Stimulated activated CD8-positive, alpha-beta memory T cell treated with anti-CD3 and anti-CD28 coated beads, Interleukin-15, amount 100 ng/mL, for 24 hours (primary cell): ENCODE measurements at places on chromosomes 16 and 17.

GRCh38 chr17:43832168-43832975 is 574 bp downstream of the MPP3 start:
- DNase-seq, result no peak

DNA sequence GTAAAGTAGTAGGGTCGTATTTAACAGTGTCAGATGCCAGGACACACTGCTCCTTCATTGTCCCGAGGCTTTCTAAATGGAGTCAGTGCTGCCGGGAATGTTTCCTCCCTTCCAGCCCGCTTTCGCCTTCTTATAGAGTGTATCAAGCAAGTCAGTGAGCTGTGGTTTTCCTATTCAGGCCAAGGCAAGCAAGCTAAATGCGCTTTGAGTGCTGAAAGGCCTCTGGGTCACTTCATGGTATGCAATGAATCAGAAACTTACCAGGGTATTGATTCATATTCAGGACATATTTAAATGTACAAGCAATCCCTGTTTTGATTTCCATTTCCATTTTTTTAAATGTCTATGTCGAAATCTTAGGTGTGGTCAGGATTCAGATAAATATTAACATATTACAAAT is 327.9 kb upstream of the SOX9 start:
- DNase-seq, result no peak

- no peak for DNase-seq
Measured at GRCh38 chr16:67594956-67595355, 32.6 kb downstream of the CTCF start.

DNA sequence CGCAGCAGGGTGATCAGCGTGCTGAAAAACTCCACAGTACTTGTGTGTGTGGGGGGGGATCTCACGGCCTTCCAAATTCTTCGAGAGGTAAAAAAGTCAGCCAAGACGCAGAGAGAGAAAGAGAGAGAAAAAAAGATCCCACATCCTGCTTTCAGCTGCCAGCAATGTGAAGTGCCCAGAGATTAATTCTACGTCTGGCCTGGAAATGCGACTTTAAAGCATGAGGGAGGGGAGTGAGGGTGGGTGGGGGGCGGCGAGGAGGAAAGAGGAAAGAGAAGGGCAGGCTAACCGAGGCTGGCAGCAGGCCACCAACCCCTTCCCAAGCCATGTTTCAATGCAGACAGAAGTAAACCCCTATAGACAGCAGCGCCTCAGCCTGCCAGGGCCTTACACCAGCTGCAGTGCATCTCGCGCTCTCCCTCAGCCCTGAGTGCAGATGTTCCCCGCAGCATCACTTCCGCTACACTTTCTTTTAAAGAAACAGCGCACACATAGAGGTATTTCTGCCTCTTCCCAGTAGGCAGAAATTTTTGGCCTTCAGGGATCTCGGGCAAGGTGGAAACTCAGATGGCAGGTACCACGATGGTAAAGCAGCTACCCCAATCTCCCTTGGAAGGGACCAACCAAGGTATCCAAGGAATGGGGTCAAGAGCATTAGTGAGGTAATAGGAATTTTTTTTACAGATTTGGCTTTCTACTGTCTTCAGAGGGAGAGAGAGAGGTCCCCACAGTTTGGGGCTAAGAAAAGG is 87.8 kb downstream of the SMG6 start:
- DNase-seq, result no peak

DNA sequence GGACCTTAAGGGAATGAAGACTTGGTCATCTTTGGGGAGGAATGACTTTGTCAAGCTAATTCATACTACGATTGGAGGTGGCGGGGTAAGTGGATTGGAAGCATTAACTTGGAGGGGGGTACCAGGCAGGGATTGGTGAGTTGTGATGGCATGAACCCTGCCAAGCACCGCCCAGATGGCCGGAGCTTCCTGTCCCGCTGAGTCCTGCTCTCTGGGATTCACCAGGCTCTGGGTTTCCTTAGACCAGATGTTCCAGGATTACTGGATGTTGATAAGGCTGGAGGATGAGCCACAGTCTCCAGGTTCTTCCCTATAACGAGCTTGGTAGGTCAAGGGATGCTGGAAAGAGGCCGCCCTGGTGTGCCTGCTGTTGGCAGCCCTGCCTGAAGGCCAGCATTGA is 154.9 kb downstream of the SDK2 start:
- DNase-seq, result no peak

- no peak for DNase-seq
Measured at GRCh38 chr17:17408236-17408794, 68.5 kb upstream of the MED9 start.

DNA sequence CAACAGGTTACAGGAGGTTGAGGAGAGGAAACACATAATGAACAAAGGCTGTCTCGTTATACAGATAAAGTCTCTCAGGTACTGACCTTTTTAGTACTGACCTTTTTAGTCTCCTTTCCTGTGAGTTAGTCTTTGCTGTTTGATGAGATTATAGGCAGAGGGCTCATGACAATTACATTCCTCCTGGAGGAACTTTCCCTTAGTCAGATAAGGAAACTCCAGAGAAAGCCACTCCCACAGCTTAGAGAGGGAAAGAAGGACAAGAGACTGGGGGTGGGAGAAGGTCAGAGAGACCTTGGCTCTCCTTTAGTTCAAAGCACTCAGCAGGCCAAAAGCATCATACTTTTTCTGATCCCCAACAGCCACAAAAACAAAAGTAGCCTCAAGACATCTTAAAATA is 15.3 kb upstream of the PSMD7 start:
- DNase-seq, result no peak

- no peak for DNase-seq
Measured at GRCh38 chr17:63676584-63676983, 23.3 kb downstream of the LIMD2 start.

- DNase-seq, result no peak
Measured at GRCh38 chr17:40542558-40543411, 22.5 kb downstream of the CCR7 start.

GRCh38 chr17:81685108-81685507 is 1.3 kb downstream of the HGS start:
- DNase-seq, result no peak

- DNase-seq, result no peak
Measured at GRCh38 chr17:77691216-77692085, 267.1 kb upstream of the TNRC6C start.

DNA sequence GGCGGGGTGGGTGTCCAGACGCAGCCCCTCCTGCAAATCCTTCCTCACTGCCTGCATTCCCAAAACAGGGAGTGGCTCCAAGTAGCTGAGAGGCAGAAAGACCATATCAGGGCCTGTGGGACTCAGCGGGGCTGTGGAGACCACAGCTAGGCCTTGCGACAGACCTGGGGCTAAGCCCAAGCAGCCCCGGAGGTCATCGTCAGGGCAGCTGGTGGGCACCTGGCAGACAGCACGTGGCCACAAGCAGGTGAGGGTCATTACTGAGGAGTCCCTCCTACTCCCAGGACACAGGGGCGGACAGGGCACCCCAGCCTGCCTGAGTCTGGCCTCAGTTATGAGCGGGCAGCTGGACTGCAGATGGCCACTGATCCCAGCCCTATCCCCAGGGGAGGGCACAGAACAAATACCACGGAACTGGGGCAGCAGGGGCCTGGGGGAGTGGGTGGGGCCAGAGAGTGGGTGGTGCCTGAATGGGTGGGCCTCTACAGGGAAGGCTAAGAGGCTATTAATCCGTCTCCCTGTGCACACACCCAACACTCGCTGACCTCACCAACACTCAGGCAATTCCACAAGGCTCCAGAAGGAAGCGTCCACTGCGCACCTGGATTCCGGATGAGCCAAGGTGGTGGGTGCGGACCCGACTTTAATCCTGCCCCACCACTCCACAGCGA is 8.5 kb downstream of the HS3ST6 start:
- DNase-seq, result no peak

DNA sequence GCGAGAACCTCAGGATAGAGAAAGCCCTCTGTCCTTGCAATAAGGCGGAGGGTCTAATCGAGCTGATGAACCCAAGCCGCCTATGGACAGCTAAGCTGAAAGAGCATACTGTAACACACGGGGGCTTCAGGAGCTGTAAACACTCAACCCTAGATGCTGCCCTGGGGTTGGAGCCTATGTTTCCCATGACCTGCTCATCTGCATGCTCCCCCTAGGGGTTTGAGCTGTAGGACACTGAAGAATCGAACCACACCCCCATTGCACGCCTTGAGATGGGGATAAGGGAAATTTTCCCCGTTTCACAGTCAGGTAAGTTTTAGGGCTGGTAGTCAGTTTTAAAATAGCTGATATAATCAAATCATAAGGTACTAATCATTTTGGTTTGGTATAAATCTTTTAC is 675.6 kb upstream of the CDH8 start:
- DNase-seq, result no peak

DNA sequence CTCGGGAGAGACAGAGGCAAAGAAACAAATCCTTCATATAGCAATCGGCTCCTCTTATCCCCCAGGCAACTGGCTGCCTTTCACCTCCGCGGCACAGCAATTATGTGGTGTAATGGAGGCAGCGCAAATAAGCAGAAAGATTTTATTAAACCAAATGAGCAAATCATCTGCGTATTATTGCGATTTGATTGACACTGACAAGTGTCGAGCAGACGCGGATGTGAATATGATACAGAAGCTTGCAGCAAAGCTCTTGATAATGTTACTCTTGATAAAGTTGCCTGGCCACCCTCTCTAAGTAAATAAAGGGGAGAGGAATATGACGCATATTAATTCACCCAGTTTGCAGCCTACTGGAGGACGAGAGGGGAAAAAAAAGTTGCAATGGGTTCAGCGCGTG is 26.5 kb upstream of the AKTIP start:
- DNase-seq, result no peak

- DNase-seq, result no peak
Measured at GRCh38 chr17:15341385-15341849, at the start of gene TEKT3. TSS of gene TEKT3 (minus strand) at chr17:15341597. CDS start at chr17:15331585, 10,012 bp downstream.

DNA sequence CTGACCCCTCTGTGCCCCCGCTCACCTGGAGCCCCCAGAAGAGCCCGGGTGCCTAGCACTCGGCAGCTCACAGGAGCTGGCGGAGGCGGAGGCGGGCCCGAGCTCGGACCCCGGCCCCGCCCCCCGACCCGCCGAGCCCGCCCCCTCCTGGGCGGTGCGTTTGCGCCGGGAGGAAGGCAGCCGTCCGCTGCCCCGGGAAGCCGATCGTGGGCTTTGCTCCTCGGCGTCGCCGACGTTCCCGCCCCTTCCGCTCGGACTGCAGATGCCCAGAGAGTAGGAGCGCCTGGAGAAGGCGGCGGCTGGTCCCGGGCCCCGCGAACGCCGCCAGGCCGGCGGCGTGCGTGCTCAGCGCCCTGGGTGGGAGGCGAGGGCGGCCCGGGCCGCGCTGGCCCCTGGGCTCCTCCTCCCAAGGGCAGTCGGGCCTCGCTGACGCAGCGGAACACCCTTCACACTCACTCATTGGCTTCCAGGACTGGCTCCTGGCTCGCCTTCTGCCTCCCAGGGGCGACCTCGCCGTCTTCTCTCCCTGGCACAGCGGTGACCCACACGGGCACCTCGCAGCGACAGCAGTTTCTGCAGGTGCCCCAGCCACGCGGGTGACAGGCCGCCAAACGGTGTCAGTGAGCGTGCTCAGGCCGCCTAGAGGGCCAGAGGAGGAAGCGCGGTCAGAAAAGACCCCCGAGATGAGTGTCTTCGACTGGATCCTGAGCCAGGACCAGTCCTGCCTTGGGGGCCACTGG is at the start of gene PLSCR3:
Gene PLSCR3, minus strand, starts transcription at position 74 of the 740 bp plus-strand sequence. CDS start 415 bp downstream, outside the sequence.
- DNase-seq, result peak; percentile 76

DNA sequence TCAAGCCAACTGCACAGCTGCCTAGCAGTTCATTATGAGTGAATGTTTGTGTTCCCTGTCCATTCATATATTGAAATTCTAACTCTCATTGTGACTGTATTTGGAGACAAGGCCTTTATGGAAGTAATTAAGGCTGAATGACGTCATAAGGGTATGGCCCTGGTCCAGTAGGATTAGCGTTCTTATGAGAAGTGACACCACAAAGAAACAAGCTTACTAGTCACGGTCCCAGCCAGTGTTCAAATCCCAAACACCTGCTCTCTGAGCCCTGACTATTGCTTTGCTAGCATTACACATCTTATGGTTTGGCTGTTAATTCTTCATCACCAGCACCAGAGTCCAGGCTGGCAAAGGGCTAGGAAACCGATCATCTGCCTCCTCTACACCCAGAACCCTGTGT is 2.2 kb downstream of the ZNF668 start:
- DNase-seq, result no peak

DNA sequence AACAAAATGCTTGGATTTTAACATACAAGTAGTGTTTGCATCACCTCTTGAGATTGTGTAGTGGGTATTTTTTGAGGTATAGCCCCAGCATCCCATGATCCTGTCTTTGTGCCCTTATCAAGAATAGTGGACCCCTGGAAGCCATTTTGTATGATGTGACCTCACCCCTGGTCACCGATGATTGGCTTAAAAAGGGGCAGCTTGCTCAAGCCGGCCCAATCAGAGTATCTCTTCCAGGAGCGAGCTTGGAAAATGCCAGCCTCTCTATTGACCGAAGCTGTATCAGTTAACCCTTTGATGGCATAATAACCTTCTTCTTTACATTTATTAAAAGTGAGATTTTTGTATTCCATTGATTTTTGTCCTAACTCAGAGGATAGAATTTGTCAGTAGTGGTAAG is 55.5 kb upstream of the FAM20A start:
- DNase-seq, result no peak

- DNase-seq, result no peak
Measured at GRCh38 chr16:27429330-27429871, 27.4 kb downstream of the IL21R start.

DNA sequence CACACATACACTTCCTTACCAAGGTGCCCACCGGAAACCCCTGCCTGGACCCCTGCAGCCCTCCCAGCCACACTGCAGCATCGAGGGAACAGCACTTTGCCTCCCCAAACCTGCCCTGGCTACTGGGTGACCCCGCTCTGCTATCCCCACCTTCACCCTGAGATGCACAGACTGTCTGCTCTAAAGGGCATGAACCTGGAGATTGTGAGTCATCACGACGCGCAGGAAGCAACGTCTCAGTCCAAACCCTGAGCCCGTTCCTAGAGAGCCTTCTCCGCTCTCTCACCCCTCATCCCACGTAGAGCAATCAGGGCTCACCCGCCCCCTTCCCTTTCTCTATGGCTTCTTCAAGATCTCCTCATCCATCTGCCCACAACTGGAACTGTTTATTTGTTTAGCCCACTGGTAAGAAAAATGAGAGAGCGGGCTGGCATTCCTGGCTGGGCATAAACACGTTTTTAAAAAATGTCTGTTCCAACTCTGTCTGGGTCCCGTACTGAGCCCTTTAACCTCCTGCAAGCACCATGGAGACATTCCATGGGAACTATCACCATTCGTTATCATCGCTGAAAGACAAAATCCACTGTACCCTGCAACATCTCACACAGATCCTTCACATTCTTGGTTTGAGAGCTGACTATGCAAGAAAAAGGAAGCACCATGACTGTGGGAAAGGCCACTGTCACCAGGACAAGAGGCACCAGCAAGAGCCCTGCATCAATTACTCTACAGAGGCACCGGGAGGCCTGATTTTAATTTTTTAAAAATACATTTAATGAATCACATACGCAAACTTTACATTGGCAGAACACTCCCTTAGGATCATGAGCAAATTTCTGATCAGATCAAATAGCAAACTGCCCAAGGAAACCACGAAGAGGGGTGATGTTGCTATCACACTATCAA is 28.2 kb downstream of the ZFHX3 start:
- no peak for DNase-seq
